ENCODE measurements at places on chromosomes 4 and X. TPM values are rescaled to one million over a fixed set of nuclear protein-coding genes. Genes with fewer than 3 reads are reported as not detected.

Gene RTL3
- not detected for total RNA-seq

Gene GRIA2
- not detected for total RNA-seq

- H3K27ac ChIP-seq = no peak overlapping the region
- H3K36me3 ChIP-seq = no peaks in the 10 kb centered on the region
Measured at GRCh38 chr4:7929118-7929951, 10.3 kb downstream of the AFAP1 start.

DNA sequence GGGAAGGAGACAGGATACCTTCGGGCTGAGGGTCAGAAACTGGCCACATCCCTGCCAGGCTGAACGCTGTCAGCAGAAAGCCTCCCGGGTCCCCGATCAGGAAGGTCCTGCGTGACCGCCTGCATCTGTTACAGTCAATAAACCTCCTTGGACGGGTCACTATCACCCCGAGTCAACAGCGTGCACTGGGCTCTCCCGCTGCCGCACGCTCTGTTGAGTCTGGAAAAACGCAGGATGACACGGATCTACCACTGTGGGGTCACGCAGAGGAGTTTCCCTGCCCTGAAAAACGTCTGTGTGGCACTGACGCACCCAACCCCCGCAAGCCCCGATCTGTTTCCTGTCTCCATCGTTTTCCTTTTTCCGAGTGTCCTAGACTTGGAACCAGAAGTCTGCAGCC is 12.1 kb downstream of the PPP2R3B start:
- H3K27me3 ChIP-seq = peaks cover 7% of the 10 kb centered on the region
- H3K4me3 ChIP-seq = no peak overlapping the region
- peaks cover 17% of the 10 kb centered on the region for H3K4me1 ChIP-seq
- H3K27ac ChIP-seq = no peak overlapping the region

GRCh38 chr4:12242354-12242753 is 813.7 kb upstream of the HS3ST1 start:
- no peak for DNase-seq
- no peaks in the 10 kb centered on the region for H3K4me1 ChIP-seq
- no peak overlapping the region for H3K4me3 ChIP-seq

DNA sequence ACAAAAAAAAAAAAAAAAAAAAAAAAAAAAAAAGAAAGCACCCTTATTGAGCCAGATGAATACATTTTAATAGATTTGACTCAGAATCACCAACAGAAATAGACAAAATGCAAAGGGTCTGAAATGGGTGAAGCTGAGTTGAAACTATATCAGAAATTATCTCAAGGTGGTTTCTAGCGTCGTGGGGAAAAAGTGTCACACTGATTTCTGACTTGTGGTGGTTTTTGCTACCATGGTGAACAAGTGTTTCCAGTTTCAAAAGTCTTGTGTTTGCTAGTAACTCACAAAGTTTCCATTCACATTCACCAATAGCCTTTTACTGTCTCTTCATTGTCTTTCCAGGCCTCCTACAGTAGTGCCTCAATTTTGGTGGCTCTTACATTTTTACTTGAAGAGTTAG is 135.5 kb downstream of the ARHGAP24 start:
- no peak overlapping the region for H3K4me3 ChIP-seq
- H3K4me1 ChIP-seq = no peaks in the 10 kb centered on the region

- H3K4me3 ChIP-seq = no peak overlapping the region
- DNase-seq = no peak
- no peaks in the 10 kb centered on the region for H3K36me3 ChIP-seq
- no peak overlapping the region for H3K27ac ChIP-seq
- no peaks in the 10 kb centered on the region for H3K27me3 ChIP-seq
Measured at GRCh38 chr4:72094059-72094797, 62.4 kb downstream of the NPFFR2 start.

DNA sequence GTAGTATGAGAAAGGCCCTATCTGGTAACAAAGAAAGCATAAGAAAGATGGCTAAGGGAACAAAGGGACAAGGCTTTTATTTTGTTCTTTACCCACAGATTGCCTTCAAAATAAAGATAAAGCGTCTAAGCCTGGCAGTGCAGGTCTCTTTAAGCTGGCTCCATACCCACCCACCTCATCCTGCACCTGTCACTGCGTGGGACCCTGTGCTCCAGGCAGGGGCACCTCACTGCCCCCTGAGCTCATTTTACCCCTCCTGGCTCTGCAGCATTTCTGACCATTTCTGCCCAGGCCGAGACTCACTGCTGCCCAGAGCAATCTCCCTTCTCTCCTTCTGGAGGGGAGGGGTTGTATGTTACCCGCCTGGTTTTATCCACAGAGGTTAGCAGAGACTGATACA is 1.7 kb upstream of the CYP4V2 start:
- peaks cover 29% of the 10 kb centered on the region for H3K4me1 ChIP-seq
- peak overlapping the region; percentile 94 for H3K27ac ChIP-seq
- H3K36me3 ChIP-seq = no peaks in the 10 kb centered on the region
- no peaks in the 10 kb centered on the region for H3K27me3 ChIP-seq
- no peak for DNase-seq
- peak overlapping the region; percentile 86 for H3K4me3 ChIP-seq

- no peak for DNase-seq
- H3K27me3 ChIP-seq = no peaks in the 10 kb centered on the region
- no peak overlapping the region for H3K27ac ChIP-seq
- no peak overlapping the region for H3K4me3 ChIP-seq
- H3K36me3 ChIP-seq = no peaks in the 10 kb centered on the region
- H3K4me1 ChIP-seq = peaks cover 5% of the 10 kb centered on the region
Measured at GRCh38 chrX:40938423-40938822, 146.8 kb upstream of the USP9X start.

DNA sequence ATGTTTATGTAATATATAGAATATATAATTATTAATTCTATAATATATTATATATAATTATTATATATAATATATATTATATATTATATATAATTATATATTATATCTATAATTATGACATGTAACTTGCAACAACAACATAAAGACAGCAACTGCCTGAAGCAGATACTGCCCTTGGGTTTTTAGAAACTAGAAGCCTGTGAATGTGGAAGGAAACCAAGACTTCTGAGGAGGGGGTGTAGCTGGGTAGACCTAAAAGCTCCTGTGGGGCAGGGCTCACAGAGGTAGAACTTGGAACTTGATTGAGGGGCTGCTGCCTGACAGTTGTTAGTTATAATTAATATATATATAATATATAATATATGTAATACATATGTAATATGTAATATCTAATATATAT is 167.2 kb upstream of the SLIT2 start:
- H3K27me3 ChIP-seq = no peaks in the 10 kb centered on the region
- no peaks in the 10 kb centered on the region for H3K4me1 ChIP-seq
- no peak overlapping the region for H3K4me3 ChIP-seq
- no peak overlapping the region for H3K27ac ChIP-seq
- no peak for DNase-seq

DNA sequence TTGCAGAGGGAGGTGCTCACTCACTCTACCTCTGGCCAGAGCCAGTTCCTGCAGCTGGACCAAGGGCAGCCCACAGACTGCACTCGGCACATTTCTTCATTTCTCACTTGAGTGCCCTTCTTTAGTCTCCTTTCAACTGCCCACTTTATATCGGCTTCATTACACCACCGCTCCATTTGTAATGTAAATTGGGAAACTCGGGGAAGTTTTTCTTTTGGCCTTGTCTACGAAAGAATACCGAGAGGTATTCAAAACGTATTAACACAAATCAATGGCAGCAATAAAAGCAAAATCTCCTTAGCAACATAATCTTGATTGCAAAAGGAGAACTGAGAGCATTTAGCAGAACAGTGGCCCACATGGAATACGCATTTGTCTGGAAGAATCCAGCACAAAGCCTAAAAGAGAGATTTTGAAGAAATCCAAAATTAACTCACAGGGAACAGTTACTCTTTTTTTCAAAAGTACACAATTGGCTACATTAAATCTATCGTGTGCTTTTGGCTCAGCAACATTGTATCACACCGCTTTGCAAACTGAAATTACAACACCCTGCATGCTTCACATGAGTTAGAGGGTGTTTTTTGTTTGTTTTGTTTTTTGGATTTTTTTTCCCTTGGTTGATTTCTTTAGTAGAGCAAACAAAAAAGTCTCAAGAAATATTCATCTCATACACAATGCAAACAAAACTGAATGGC is 62.6 kb downstream of the CHIC2 start:
- H3K27me3 ChIP-seq = no peaks in the 10 kb centered on the region
- no peak overlapping the region for H3K27ac ChIP-seq
- no peak overlapping the region for H3K4me3 ChIP-seq

GRCh38 chr4:76562161-76562560 is 127.1 kb downstream of the SHROOM3 start:
- H3K27me3 ChIP-seq = no peaks in the 10 kb centered on the region
- H3K4me1 ChIP-seq = no peaks in the 10 kb centered on the region
- H3K36me3 ChIP-seq = no peaks in the 10 kb centered on the region
- no peak overlapping the region for H3K4me3 ChIP-seq
- no peak overlapping the region for H3K27ac ChIP-seq

- H3K36me3 ChIP-seq = no peaks in the 10 kb centered on the region
- peak overlapping the region; percentile 35 for H3K27ac ChIP-seq
- H3K4me1 ChIP-seq = peaks cover 9% of the 10 kb centered on the region
- no peak for DNase-seq
- no peaks in the 10 kb centered on the region for H3K27me3 ChIP-seq
Measured at GRCh38 chr4:95289028-95289634, 259.6 kb downstream of the UNC5C start.

GRCh38 chr4:3361406-3361805 is 68.6 kb downstream of the RGS12 start:
- DNase-seq = no peak
- H3K4me1 ChIP-seq = no peaks in the 10 kb centered on the region
- no peaks in the 10 kb centered on the region for H3K36me3 ChIP-seq
- H3K27me3 ChIP-seq = no peaks in the 10 kb centered on the region
- H3K27ac ChIP-seq = no peak overlapping the region

DNA sequence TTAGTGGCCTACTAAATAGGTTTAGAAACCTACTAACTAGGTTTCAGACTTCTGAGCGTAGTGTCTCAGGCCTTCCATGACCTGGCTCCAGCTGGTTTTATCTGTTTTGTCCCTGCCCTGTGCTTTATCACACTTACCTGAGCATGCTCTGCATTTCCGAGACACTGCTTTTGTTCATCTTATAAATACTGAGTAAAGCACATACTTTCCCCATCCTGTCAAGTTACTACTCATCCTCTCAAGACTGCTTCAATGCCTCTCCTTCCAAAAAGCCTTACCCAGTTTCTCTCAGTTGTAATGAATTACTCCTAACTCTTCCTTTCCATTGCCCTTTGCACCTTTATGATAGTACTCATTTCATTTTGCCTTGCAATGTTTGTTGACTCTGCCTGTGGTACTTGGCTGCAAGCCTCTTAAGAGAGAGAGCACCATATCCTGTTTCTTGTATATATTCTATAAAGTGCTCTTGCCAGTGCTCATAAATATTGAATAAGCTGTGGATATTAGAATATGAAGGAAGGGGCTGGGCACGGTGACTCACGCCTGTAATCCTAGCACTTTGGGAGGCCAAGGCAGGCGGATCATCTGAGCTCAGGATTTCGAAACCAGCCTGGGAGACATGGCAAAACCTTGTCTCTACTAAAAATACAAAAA is 34.4 kb downstream of the SLAIN2 start:
- no peaks in the 10 kb centered on the region for H3K27me3 ChIP-seq
- DNase-seq = no peak
- H3K36me3 ChIP-seq = no peaks in the 10 kb centered on the region

DNA sequence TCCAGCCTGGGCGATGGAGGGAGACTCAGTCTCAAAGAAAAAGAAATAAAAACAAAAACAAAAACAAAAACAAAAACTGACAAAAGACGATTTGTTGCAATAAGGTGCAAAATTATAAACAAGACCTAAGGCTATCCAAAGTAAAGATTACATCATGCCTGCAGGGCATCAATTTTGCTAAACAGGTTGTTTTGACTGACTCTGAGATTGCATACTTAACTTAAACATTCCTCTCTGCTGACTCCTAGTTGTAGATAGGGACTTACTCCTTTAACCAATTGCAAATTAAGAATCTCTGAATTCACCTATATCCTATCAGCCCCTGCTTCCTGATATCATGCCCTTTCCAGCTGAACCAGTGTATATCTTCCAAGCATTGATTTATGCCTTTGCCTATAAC is 2687.3 kb downstream of the PCDH7 start:
- DNase-seq = no peak
- no peak overlapping the region for H3K4me3 ChIP-seq
- no peaks in the 10 kb centered on the region for H3K4me1 ChIP-seq
- no peaks in the 10 kb centered on the region for H3K36me3 ChIP-seq
- H3K27ac ChIP-seq = no peak overlapping the region

DNA sequence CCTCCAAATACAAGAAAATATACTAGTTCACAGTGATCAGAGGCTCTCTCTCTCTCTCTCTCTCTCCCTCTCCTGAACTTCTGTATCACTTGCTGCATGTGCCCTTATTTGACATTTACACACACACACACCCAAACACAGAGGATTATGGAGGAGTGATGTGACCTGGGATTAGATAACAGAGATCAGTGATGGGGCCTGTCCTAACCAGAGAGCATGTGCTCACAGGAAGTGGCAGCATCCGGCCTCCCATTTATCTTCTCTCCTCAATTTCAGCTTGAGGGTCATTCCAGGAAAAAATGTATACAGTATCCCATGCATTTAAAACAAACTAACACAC is 143.0 kb downstream of the TSPAN5 start:
- no peak for DNase-seq
- no peak overlapping the region for H3K4me3 ChIP-seq
- no peak overlapping the region for H3K27ac ChIP-seq
- H3K27me3 ChIP-seq = no peaks in the 10 kb centered on the region

DNA sequence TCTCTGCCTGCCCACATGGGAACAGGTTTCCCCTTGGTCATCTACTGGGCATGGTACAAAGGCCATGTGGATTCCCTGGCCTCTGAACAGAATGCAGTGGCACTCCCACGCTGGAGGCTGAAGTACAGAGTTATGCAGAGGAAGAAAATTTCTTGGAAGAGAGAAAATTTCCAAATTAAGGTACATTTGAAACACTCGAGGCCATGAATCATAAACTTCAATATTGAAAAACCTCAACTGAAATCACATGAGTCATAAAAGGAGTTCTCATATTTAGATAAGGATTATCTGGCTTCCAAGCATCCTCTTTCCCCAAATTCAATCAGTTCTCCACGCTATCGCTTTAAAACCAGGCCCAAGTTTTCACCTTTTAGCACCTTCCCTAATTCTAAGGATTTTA is 28.1 kb upstream of the TXK start:
- DNase-seq = no peak
- no peaks in the 10 kb centered on the region for H3K36me3 ChIP-seq
- no peaks in the 10 kb centered on the region for H3K27me3 ChIP-seq

DNA sequence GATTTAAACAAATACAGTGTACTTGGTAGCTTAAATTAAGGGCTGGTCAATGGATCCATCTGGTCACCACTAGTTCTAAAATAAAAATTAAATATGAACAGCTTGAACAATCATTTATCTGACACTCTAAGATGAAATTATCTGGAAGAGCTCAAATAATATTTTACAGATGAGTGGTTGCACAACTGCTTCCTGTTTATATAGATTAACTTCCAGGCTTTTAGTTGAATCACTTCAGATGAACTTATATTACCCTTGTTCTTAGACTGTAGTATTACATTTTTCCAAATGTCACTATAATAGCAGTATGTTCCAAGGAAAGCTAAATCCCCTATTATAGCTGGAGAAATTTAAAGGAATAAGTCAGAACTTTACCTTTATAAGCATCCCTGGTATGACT is 92.4 kb upstream of the SMIM10 start:
- no peak for DNase-seq
- no peak overlapping the region for H3K4me3 ChIP-seq
- no peaks in the 10 kb centered on the region for H3K4me1 ChIP-seq
- no peak overlapping the region for H3K27ac ChIP-seq
- no peaks in the 10 kb centered on the region for H3K27me3 ChIP-seq
- H3K36me3 ChIP-seq = no peaks in the 10 kb centered on the region

Measured in CD8-positive, alpha-beta memory T cell (primary cell).